ENCODE measurements at places on chromosomes 6 and 20.
A peak's percentile ranks its signal among the peaks of the same experiment; 100 is the strongest.

DNA sequence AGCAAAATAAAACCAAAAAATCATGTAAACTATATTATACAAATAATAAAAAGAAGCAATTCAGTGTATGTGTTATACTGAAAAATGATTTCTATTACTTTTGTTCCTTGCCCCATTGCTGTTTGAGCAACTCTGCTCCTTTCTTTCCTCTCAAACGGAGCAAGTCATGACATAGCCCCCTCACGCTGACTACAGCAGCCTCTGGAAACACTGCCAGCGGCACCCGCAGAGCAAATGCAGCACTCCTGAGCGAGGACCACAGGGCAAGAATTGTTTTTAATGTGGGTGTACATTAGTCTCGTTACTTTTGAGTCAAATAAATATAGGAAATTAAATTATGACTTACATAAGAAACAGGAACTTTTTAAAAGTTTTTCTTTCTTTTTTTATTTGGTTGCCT, 350.1 kb upstream of the HSF2 start:
- no peak overlapping the region for H3K27ac ChIP-seq
- H3K36me3 ChIP-seq, result no peaks in the 10 kb centered on the region
- H3K27me3 ChIP-seq, result no peaks in the 10 kb centered on the region

DNA sequence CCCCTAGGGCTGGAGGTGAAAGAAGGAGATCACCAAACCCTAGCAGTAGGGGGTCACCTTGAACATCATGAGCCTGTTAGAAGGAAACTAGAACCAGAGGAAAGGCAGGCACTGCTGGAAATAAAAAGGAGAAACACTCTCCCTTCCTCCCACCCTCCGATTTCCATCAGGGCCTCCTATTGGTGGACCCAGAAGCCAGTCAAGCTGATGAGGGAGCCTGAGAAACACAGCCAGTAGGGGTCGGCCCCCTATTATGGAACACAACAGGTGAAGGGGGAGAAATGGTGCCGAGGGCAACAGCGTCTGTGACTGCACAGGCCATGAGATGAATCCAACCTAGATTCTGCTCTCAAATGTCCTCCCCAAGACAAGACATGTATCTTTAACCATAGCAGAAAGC, 156.1 kb upstream of the LRFN2 start:
- no peaks in the 10 kb centered on the region for H3K36me3 ChIP-seq
- DNase-seq, result no peak
- H3K4me3 ChIP-seq, result no peak overlapping the region
- no peaks in the 10 kb centered on the region for H3K4me1 ChIP-seq
- no peaks in the 10 kb centered on the region for H3K27me3 ChIP-seq

GRCh38 chr20:50127587-50128519, 14.9 kb upstream of the UBE2V1 start:
- no peak overlapping the region for H3K27ac ChIP-seq
- no peak overlapping the region for H3K4me3 ChIP-seq
- H3K4me1 ChIP-seq, result no peaks in the 10 kb centered on the region
- no peaks in the 10 kb centered on the region for H3K27me3 ChIP-seq
- H3K36me3 ChIP-seq, result no peaks in the 10 kb centered on the region

- H3K36me3 ChIP-seq, result no peaks in the 10 kb centered on the region
- H3K27ac ChIP-seq, result no peak overlapping the region
- H3K4me1 ChIP-seq, result no peaks in the 10 kb centered on the region
- no peaks in the 10 kb centered on the region for H3K27me3 ChIP-seq
- DNase-seq, result no peak
- H3K4me3 ChIP-seq, result no peak overlapping the region
Observed at GRCh38 chr20:46477225-46477624, 36.1 kb downstream of the ZNF334 start.

DNA sequence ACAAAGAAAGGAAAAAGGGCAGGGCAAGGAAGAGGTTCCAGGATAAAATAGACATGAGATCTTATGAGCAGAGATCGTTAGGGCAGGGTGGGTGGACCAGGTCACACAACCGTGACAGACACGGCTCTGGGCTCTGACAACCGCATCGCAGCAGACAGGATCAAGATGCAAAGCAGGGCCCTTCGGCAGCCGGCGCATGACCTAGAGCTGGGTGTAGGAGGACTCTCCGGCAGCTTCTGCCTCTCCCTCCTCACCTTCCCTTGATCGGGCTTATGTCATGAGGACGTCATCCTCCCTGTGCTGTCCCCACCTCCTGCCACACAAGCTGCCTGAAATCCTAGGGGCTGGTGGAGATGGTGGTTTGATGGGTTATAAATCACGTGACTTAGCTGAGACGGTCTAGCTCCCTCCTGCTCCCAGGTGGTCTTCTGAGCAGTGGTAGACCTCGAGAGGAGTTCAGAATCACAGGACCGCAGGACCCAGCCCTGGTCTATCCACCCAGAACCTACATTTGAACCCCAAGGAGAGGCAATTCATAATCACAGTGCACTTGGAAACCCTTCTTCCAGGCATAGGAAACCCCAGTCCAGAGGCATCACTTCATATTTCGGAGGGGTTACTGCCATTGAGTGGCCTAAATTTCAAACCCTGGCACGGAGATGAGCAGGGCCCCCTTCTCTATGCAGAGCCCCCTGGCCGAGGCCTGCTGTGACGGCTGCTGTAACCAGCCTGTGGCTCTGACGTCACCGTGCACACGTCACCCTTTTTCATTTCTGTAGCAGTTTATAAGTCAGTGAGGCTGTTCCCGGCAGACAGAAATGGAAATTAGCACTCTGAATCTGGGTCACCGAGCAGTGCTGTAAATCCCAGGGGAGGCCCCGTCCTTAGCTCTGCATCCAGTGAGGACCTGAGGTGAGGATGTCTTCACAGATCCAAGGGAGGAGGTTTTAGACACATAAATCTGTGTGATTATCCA, 8.7 kb upstream of the CCR6 start:
- no peak overlapping the region for H3K4me3 ChIP-seq
- DNase-seq, result no peak
- no peak overlapping the region for H3K27ac ChIP-seq
- H3K36me3 ChIP-seq, result no peaks in the 10 kb centered on the region
- H3K27me3 ChIP-seq, result no peaks in the 10 kb centered on the region

GRCh38 chr20:54545676-54546358, 70.4 kb downstream of the DOK5 start:
- no peak overlapping the region for H3K4me3 ChIP-seq
- no peak for DNase-seq
- H3K27me3 ChIP-seq, result no peaks in the 10 kb centered on the region
- no peak overlapping the region for H3K27ac ChIP-seq

DNA sequence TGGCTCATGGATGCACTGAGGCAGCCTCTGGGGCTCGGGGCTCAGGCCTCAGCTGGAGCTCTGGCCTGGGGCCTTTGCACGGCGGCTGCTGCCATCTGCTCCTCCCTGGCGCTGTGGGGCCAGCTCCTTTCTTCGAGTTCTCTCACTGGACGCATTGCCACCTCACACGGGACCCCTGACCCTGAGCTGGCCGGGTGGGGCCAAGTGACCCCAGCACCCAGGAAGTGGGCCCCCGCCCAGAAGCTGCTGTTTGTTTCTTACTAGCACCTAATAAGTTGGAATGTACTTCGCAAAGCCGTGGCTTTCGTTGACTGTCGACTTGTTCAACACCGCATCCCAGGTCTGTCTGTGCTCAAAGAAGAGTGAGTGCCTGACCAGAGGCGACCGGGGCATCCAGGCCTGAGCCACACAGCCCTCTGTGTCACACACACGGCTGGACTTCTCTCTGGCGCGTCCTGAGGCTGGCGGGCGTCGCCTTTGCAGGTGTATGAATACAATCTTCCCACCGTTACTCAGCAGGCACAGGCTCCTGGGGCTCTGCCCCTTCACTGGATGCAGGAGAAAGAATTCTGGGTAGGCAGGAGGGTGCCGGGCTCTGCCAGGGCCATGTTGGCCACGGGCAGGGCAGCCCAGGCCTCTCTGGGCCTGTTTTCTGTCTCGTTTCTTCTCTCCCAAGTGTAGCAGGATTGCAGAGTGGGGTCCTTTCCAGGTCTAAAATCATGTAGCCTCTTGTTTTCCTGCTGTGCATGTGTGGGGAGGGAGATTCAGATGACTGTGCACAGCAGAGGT, 112.9 kb downstream of the DLL1 start:
- no peaks in the 10 kb centered on the region for H3K27me3 ChIP-seq
- no peaks in the 10 kb centered on the region for H3K36me3 ChIP-seq
- DNase-seq, result no peak
- no peak overlapping the region for H3K27ac ChIP-seq

GRCh38 chr6:1080453-1081337, 231.2 kb upstream of the FOXQ1 start:
- no peaks in the 10 kb centered on the region for H3K36me3 ChIP-seq
- H3K4me3 ChIP-seq, result no peak overlapping the region
- H3K27me3 ChIP-seq, result no peaks in the 10 kb centered on the region
- H3K4me1 ChIP-seq, result no peaks in the 10 kb centered on the region
- H3K27ac ChIP-seq, result no peak overlapping the region

DNA sequence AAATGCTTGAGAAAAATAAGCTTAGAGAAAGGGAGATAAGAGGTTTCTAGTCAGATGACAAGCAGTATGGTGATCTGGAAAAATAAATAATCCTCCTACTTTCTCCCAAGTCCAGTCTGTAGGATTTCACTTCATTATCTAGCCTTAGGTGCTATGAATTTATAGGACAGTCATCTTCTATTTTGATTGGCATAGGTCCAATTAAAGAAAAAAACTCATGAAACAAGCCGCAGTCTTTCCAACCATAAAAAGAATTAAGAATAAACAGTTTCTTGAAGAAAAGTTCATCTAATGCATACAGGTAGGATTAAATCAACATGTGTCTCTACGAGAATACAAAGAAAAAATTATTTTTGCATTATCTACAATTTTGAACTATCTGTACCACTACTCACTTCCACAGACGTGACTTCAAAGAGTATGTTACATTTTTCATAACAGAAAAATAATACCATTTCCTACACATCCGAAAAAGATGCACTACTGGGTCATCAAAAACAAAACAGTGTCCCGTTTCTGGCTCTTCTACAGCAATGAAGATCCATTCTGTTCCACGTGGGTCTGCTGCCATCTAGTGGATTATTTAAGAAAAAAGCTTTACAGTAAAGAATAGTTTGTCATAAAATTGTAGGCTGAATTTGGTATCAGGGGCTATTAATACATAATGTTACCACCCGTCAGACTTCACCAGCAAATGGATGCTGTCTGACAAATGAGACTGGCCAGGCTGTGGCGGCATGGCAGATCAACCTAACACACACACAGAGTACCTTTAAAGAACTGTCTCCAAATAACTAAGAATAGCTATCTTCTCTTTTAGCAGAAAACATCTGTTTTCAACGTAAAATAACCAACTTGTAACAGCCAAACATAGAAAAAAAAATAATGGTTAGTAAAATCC, 28.9 kb downstream of the STX7 start:
- peaks cover 3% of the 10 kb centered on the region for H3K4me1 ChIP-seq
- no peak overlapping the region for H3K27ac ChIP-seq
- H3K4me3 ChIP-seq, result no peak overlapping the region
- H3K27me3 ChIP-seq, result no peaks in the 10 kb centered on the region

DNA sequence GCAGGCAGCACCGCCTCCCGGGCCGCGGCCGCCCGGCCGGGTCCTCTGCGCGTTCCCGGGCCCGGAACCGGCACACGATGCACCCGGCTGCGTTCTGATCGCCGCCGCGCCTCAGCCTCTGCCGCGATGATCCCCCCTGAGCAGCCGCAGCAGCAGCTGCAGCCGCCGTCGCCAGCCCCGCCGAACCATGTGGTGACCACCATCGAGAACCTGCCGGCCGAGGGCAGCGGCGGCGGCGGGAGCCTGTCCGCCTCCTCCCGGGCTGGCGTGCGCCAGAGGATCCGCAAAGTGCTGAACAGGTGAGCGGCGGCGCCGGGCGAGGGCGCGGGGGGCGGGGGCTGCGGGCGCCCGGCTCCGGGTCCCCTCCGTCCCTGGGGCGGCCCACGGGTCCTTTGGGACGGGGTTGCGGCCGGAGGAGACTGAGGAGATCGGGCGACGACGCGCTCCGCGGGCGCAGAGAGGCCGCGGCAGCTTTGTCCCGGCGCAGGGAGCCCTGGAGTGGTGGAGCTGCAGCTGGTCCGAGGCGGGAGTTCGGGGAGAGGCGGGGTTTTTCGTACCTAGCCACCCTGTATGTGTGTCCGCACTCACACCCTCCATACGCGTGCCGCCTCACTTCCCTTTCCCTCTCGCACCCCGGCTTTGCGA, 659 bp downstream of the SLC35F1 start:
- peak; percentile 20 for DNase-seq
- peaks cover 14% of the 10 kb centered on the region for H3K27me3 ChIP-seq
- H3K4me1 ChIP-seq, result no peaks in the 10 kb centered on the region

GRCh38 chr6:76593668-76594067, 521.2 kb upstream of the IMPG1 start:
- no peak for DNase-seq
- H3K4me1 ChIP-seq, result no peaks in the 10 kb centered on the region
- no peaks in the 10 kb centered on the region for H3K27me3 ChIP-seq
- no peaks in the 10 kb centered on the region for H3K36me3 ChIP-seq

DNA sequence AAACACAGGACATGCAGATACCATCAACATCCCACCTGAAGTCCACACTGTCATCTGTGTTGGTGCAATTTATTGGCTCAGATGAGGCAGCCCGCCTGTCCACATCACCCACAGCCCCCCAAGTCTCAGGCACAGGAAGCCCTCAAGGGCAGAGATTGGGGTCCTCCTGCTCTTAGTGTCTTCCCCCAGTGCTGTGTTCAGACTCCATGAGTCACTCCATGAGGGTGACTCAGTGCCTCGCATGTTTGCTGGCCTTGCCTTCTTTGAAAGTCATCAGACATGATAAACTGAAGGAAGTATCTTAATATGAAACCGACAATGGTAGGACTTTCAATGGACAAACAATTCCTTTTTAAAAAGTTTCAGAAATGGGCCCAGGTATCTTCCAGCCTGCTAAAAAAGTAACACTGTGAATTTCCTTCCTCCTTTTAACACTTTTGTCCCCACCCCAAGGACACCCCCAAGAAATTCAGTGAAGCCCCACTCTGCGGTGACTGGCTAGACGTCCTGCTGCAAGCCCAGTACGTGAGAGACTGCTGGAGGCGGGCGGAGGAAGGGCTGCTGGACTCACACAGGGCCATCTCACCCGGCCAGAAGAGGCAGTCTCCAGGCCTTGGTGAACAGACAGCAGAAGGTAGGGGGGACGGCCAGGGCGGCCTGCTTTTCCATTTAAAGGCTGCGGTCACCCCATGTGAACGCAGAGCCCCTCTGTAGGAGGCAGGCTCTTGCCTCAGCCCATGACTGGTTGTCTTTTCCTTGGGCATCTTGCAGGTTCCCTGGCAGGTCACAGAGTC, 43.0 kb upstream of the KCNK16 start:
- H3K27ac ChIP-seq, result no peak overlapping the region
- no peaks in the 10 kb centered on the region for H3K4me1 ChIP-seq
- no peak overlapping the region for H3K4me3 ChIP-seq
- no peak for DNase-seq
- no peaks in the 10 kb centered on the region for H3K27me3 ChIP-seq
- H3K36me3 ChIP-seq, result no peaks in the 10 kb centered on the region

DNA sequence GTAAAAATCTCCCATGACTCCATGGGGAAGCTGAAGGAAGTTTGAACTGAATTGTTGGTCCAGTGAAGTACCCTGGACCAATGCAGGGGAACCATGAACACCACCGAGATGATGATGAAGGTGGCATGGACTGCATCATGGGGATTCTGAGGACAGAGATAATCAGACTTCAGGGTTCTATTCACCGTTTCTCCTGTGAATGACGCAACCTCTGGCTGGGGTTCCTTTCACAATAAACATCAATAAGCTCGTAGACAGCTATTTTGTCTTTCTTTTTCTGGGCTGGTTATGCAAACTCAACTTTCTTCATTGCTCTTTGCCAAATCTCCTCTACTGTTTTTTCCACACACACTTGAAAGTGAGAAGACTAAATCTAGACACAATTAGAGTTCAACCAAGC, 87.9 kb upstream of the NKX2-2 start:
- no peak for DNase-seq
- H3K36me3 ChIP-seq, result no peaks in the 10 kb centered on the region
- H3K27ac ChIP-seq, result no peak overlapping the region
- H3K27me3 ChIP-seq, result no peaks in the 10 kb centered on the region
- no peaks in the 10 kb centered on the region for H3K4me1 ChIP-seq
